ENCODE measurements at places on chromosomes 1 and 21. TPM values are rescaled to one million over a fixed set of nuclear protein-coding genes. Genes with fewer than 3 reads are reported as not detected.

DNA sequence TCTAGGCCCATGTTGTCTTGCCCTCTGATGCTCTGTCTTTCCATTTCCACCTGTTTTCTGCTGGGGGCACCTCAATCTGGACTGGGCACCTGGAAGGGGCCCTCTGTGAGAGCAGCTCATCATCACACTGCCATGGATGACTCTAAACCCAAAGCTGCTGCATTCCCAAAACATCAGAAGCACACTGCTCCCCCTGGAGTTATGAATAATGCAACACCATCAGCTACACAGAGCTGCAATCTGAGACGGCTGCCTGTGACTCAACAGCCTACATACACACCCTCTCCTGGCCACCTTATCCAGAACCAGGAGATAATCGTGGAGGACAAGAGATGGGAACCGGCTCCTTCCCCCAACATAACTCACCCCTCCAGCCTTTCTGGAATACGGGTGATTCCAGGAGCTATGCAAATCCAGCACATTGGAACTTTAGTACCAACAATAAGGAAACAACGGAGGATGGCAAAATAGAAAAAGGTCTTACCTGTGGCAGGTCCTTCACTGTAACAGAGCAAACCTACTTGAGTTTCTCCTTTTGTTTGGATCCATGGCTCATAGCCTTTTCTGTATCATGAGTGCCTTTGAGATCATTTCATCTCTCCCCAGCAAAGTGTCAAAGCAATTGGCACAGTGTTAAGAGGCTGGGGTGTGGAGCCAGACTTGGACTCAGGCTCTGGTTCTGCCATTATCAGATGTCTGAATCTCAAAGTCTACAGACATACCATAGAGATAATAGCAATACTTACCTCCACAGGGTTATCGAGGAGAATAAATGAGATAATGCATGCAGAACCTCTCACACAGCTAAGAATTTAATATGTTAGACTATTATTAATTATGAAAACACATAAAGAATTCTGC lies 29.3 kb downstream of the AK2 start:
- peak; percentile 93 for DNase-seq

DNA sequence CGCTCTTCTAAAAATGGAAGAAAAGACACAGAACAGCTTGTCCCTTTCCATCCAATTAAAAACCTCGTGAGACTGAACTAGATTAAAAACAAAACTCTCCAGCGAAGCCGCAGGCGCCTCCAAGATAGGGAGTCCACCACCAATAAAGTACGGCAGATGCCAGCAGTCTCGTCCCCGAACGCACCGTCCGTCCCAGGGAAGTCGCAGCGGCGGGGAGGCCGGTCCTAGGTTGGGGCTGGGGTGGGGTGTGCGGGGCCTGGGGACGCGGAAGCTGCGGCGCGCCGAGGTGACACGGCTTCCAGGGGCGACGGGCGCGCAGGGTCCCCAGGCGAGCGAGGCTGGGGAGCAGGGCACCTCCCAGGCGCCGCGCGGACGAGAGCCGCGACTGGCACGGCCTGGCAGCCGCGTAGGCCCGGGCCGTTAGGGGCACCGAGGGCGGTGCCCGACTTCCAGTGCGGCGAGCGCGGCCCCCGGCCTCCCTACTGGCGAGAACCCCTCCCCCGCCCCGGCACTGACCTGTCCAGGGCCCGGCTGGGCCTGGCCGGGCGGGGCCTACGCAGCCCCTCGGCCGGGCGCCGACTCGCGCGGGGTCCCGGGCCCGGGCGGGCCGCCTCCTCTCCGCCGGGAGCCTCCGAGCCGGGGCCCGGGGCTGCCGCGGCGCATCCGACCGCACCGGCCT lies 28.3 kb upstream of the A3GALT2 start:
- DNase-seq: no peak

- no peak for DNase-seq
Observed at GRCh38 chr1:47819574-47819888, 177.7 kb downstream of the TRABD2B start.

DNA sequence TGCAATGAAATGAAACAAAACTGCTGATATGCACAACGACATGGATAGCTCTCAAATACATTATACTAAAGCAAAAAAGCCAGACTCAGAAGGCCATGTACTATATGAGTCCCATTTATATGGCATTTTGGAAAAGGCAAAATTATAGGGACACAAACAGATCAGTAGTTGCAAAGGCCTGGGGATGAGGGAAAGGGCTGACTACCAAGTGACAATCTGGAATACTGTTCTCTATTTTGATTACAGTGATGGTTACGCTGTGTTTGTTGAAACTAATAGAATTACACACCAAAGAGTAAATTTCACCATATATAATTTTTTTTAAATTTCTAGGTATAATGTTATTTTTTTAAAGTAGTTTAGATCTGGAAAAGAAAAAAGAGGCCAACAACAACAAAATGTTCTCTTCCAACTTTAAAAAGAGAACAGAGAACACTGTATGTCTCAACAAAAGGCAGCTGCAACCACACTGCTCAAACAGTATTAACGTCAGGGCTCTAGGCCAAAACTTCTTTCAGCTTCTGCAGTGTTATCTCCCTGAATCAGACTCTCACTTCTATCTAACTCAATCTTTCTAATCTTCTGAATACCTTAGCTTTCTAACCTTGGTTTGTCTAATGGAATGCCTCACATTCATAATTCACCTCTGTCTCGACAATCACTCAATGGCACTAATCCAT lies 75.8 kb downstream of the FOXJ3 start:
- DNase-seq: peak; percentile 42

ANGPTL3 gene
- not detected for total RNA-seq

- DNase-seq: no peak
Observed at GRCh38 chr1:83632906-83633305, 366.0 kb downstream of the TTLL7 start.

DNA sequence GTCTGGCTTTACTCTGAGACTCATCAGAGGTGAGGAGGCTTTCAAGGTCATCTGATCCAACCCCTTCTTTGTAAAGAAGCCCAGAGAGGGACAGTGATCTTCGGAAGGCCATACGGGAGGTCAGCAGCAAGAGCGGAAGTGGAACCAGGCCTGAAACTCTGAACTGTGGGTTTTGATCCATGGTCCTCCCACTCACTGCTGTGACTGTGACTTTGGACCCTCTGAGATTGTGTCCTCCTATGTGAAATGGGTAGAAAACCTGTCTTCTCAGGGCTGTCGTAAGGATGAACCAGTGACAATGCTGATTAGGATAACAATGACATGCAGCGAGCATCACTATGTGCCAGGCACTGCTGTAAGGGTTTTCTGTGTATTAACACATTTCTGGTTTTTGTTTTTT lies 9.8 kb upstream of the DDOST start:
- DNase-seq: no peak

GRCh38 chr1:66685670-66686069 lies 66.6 kb upstream of the DYNLT5 start:
- DNase-seq: peak; percentile 23

KRTAP7-1 gene
- not detected for total RNA-seq
